Stimulated activated CD8-positive, alpha-beta memory T cell treated with anti-CD3 and anti-CD28 coated beads, Interleukin-7, amount 100 ng/mL, for 4 hours (primary cell): ENCODE measurements at places on chromosomes 7 and 10.

GRCh38 chr10:109979215-109979614 is 28.6 kb upstream of the ADD3 start:
- no peak for DNase-seq

GRCh38 chr10:14617852-14618251 is 156.8 kb downstream of the FAM107B start:
- DNase-seq = no peak

- DNase-seq = no peak
Measured at GRCh38 chr7:17031906-17032551, 150.2 kb upstream of the AGR3 start.

GRCh38 chr7:23247603-23248335 is 1.2 kb downstream of the GPNMB start:
- no peak for DNase-seq

DNA sequence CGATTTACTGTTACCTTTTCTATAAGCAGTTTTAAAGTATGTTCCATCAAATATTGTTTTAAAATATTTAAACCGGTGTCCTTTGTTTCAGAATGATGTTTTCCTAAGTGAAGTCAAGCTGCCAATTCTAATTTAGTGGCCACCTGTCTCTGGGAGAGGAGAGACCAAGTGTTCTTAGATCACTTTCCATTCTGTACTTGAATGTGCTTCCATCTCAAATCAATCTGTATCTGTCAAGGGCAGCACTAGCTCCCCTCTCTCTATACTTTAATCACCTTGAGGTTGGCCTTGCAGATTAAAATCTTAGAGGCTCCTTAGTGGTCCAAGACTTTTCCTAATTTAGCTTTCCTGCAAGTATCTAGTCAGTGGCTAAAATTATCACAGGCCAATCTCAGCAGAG is 49.6 kb downstream of the LGI1 start:
- no peak for DNase-seq
